Activated CD4-positive, alpha-beta memory T cell treated with anti-CD3 and anti-CD28 coated beads for 36 hours (primary cell): ENCODE measurements at places on chromosomes 1 and 21. TPM values are rescaled to one million over a fixed set of nuclear protein-coding genes. Genes with fewer than 3 reads are reported as not detected.

GRCh38 chr1:15722411-15722810 is 13.6 kb upstream of the SLC25A34 start:
- H3K27ac ChIP-seq = no peak overlapping the region
- no peak for DNase-seq
- peaks cover 13% of the 10 kb centered on the region for H3K36me3 ChIP-seq
- H3K4me3 ChIP-seq = no peak overlapping the region
- H3K27me3 ChIP-seq = no peaks in the 10 kb centered on the region
- H3K4me1 ChIP-seq = no peaks in the 10 kb centered on the region

GRCh38 chr1:226884116-226884625 is 13.8 kb downstream of the PSEN2 start:
- H3K4me3 ChIP-seq = no peak overlapping the region
- H3K4me1 ChIP-seq = peaks cover 49% of the 10 kb centered on the region
- DNase-seq = no peak

DNA sequence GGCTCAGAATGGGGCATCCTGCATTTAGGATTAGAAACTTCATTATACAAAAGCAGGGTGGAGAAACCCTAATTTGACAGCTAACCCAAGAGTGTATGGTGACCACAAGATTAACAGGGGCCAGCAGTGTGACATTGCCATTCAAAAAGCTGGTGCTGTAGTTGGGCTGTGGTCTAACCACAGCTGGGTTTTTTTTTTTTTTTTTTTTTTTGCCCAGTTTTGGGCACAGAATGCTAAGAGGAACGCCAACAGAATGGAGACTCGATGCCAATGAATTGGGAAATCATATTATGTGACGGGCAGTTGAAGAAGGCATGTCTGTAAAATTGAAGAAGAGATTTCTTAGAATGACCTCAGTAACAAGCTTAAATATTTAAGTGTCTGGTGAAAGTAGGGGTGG is 58.4 kb downstream of the NFIA start:
- no peaks in the 10 kb centered on the region for H3K4me1 ChIP-seq
- H3K27ac ChIP-seq = no peak overlapping the region
- no peak overlapping the region for H3K4me3 ChIP-seq

- no peak for DNase-seq
- H3K27ac ChIP-seq = no peak overlapping the region
- no peaks in the 10 kb centered on the region for H3K4me1 ChIP-seq
- no peaks in the 10 kb centered on the region for H3K36me3 ChIP-seq
These were observed 62.1 kb downstream of the STUM start for GRCh38 chr1:226610671-226611070.

DNA sequence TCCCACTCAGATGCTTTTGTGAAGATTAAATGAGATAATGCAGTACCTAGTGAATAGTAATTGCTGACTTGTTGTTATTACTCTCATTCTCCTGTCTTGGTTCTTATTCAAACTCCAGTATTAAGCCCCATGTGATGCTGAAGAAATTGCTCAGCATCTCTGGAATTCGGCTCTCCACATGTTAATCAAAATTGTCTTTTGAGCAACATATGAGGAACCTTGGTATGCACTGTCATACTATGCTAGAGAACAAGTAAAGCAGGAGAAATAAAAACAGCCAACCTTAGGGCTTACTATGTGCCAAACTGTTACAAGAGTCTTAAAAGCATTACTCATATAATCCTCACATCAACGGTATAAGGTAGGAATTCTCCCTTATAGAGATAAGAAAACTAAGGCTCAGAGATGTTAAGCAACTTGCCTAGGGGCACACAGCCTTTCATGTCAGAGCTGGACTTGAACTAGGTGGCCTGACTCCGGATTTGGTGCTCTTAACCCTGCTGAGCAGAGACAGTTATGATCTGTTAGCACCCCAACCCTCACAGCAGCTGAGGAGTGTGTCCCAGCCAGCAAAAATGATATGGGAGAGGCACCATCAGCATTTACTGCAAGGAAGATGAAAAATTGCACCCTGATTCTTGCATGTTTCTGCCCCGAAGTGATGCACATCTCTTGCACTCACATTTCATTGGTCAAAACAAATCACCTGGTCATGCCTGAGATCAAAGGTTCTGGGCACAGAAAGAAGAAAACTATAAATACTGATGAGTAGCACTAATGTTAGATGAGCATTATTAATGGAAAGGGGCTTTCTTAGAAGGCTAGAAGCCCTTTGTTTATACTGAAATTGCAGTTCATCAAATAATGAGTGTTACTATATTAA is 102.3 kb downstream of the OMA1 start:
- no peaks in the 10 kb centered on the region for H3K36me3 ChIP-seq
- H3K4me1 ChIP-seq = no peaks in the 10 kb centered on the region
- no peak overlapping the region for H3K4me3 ChIP-seq
- no peak for DNase-seq
- H3K27me3 ChIP-seq = no peaks in the 10 kb centered on the region
- no peak overlapping the region for H3K27ac ChIP-seq

DNA sequence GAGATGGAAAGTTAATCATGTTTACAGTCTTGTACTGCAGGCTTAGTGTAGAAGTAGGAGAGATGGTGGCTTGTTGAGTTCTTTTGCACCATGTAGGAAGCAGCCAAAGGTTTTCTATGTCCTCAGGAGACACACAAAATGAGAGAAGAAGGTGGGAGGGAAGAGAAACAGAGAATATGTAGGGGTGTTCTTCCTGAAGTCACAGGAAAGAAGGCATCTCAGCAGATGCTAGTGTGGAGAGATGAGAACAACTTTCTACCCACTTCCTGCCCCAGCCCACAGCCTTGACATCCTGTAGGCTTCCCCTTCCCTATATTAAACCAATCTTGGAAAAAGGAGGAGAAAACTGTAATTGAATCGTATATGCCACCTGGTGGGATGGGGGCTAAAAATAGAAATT is 217.0 kb downstream of the S1PR1 start:
- DNase-seq = no peak
- H3K27me3 ChIP-seq = no peaks in the 10 kb centered on the region
- peaks cover 34% of the 10 kb centered on the region for H3K4me1 ChIP-seq
- H3K27ac ChIP-seq = no peak overlapping the region
- H3K4me3 ChIP-seq = no peak overlapping the region
- no peaks in the 10 kb centered on the region for H3K36me3 ChIP-seq

GBP1 gene
- total RNA-seq = 67.9 TPM

NPL gene
- total RNA-seq = 3.8 TPM

FAM151A gene
- not detected for total RNA-seq
